ENCODE measurements at places on chromosomes 12 and 14. TPM values are rescaled to one million over a fixed set of nuclear protein-coding genes. Genes with fewer than 3 reads are reported as not detected.

NRXN3 gene
- total RNA-seq: not detected

FITM1 gene
- total RNA-seq: 1.4 TPM

DDIT3 gene
- 34.5 TPM for total RNA-seq

LRRK2 gene
- total RNA-seq: 28.4 TPM

HOXC12 gene
- total RNA-seq: not detected

PRKAB1 gene
- 45.1 TPM for total RNA-seq

SLC22A17 gene
- total RNA-seq: not detected

ZC2HC1C gene
- 3.7 TPM for total RNA-seq

MMP19 gene
- not detected for total RNA-seq

LALBA gene
- total RNA-seq: not detected

DNA sequence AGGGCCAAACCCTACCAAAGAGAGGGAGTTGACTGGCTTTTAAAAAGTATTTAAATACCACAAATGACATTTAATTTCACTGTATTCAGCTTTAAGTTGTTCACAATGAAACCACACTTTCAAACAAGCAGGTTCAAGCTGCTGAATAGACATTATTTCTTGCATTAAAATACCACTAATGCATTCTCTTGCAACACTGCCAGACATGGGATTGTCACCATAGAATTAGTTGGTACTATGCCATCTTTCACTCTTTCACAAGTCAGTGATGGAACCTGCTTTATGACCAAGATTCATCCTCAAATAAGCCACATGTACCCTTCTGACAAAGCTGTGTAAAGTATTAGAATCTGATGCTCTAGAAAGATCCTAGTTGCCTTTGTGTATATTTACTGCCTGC lies 239.4 kb downstream of the PAWR start:
- DNase-seq: no peak

- no peak for DNase-seq
Measured at GRCh38 chr12:117441751-117442150, 80.3 kb upstream of the NOS1 start.

DNA sequence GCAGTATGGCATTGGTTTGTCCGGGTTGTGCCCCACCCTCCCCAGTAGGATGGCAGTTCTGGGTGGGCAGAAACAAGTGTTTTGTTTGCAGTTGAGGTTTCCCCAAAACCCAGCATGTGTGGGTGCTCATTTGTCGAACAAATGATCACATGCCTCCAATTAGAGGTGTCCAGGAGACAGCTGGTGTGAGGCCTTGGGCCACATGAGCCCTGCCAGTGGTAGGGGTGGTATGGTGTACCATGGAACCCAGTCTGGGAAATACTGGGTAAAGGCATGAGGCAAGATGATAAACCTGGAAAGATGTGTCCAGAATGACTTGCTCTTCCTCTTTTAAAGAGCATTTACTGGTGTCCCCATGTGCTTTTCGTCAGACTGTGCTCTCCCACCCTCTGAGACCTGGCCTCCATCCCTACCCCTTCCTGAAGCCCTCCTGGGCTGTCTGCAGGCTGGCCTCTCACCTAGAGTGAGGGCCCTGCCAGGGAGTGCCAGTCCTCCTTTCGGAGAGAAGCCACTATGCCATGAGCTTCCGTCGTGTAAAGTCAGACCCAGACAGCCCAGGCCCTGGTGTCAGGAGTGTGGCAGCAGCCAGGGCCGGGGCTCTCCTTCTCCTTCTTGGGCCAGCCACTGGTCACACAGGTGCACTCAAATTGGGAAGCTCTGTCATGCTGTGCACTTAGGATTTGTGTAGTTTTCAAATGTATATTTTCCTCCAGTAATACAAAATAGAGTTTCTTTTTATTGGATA lies 17.6 kb downstream of the ANKRD9 start:
- no peak for DNase-seq

GRCh38 chr12:75635606-75636444 lies 124.4 kb upstream of the KRR1 start:
- no peak for DNase-seq

DNA sequence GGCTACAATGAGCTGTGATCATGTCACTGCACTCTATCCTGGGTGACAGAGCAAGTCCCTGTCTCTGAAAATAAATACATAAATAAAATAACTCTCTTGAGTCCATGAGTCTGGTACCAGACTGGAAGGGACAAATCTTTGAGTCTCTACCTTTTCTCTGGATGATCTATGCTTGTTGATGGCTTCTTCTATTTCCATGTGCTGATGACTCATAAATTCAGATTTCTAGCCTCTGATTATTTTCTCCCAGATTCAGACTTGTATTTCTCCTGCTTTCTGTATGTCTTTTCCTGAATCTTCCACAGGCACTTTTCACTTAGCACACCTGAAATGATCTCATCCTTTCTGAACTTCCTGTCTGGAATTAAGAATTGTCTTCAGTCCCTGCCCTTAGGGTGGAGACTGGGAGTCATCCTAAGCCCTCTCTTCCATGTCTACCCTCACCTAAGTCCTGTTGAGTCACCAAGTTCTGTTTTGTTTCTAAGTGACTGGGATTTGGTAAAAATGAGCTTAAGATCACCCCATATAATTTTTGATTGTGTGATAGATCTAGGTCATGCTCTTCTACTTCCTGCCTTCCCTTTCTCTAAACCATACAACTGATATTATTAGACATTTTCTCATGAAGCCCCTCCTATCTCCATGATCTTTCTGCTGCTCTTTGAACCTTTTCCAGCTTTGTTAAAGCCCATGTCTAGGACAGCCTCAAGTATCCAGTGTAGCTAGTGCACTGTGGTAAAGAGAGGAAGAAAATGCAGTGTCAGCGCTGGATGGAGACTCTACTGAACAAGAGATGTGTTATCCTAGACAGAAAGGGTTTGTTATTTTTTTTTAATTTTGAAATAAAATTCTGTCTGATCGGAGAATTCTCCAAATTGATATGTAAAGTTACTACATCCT lies 13.1 kb downstream of the AKAP6 start:
- DNase-seq: no peak

- no peak for DNase-seq
Measured at GRCh38 chr14:72063761-72064282, 131.6 kb downstream of the RGS6 start.

GRCh38 chr14:54676812-54677708 lies 110.1 kb downstream of the SAMD4A start:
- no peak for DNase-seq

GRCh38 chr12:32454075-32454474 lies 54.7 kb downstream of the FGD4 start:
- DNase-seq: no peak

GRCh38 chr12:66688846-66689439 lies 10.1 kb upstream of the GRIP1 start:
- DNase-seq: peak; percentile 90

- no peak for DNase-seq
Measured at GRCh38 chr14:59362513-59362912, 102.7 kb downstream of the GPR135 start.

DNA sequence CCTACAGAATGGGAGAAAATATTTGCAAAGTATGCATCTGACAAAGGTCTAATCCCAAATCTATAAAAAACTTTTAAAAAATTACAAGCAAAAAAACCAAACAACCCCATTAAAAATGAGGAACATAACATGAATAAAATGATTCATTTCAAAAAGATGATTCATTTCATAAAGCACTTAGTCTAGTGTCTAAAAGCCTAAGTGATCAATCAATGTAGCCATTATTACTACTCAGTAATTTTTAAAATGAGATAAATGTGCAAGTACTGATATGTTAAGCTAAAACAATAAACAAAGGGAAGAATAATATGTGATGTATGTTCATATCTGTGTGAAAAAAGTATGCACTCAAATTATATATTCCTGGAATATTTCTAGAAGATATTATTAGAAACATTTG lies 119.1 kb upstream of the GARIN6 start:
- DNase-seq: no peak

DNA sequence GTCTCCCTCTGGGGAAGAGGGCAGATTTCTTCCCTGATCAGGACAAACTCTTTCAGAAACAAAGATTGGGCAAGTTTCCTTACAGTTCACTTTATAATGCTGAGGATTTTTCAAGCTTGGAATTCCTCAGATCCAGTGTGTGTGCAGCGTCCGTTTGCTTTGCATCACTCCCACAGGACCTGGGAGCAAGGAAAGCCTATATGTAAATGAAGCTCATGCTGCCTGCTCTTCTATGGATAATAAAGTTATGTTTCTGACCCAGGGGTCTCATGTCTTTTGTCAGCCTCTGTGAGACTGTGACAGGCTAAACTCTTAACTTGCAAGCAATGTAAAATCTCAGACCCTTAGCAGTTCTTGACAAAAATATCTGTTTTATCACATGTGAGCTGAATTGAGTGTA lies 41.6 kb downstream of the TRHDE start:
- DNase-seq: no peak

DNA sequence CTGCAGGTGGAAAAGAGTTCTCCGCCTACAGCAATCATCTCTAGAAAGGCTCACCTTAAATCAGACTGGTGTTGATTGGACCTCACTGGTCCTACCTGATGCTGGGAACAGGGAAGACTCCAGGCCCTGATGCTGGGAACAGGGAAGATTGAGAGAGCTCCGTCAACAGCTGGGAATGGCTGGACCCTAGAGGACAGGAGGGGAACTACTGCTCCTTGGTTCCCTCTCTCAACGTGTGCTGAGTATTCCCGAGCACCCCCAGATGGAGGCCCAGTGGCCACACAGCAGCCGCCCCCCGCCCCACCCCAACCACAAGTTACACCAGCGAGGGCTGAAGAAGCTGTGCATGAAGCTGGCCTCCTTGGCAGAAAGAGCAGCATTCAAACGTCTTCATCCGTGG lies 240.3 kb downstream of the SLC15A4 start:
- no peak for DNase-seq

GRCh38 chr12:52540531-52540930 lies 12.4 kb downstream of the KRT71 start:
- no peak for DNase-seq

DNA sequence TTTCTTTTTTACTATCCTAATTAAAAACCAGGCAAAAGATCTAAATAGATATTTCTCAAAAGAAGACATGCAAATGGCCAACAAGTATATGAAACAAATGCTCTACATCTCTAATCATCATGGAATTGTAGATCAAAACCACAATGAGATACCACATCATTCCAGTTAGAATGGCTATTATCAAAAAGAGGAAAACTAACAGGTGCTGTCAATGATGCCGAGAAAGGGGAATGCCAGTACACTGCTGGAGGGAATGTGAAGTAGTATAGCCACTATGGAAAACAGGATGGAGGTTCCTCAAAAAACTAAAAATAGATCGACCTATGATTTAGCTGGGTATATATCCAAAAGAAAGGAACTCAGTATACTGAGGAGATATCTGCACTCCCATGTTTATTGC lies 39.0 kb upstream of the C12orf75 start:
- DNase-seq: no peak

- peak; percentile 81 for DNase-seq
Measured at GRCh38 chr12:219891-220352, 6.0 kb upstream of the SLC6A12 start.

DNA sequence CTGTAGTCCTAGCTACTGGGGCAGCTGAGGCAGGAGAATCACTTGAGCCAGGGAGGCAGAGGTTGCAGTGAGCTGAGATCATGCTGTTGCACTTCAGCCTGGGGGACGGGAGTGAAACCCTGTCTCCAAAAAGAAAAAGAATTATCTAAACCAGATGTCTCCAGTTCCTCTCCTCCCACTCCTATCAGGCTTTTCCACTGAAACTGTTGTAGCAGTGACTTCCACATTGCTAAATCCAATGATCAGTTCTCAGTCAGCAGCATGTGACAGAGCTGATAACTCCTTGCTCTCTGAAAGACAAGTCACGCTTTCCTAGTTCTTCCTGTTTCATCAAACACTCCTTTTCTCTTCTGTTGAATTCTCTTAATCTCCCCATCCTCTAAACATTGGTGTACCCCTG lies 8.6 kb downstream of the SLC38A6 start:
- no peak for DNase-seq

- peak; percentile 80 for DNase-seq
Measured at GRCh38 chr12:53344824-53345485, 8.8 kb upstream of the SP7 start.
